ENCODE measurements at places on chromosomes 12 and 14.

GRCh38 chr12:52953181-52953841 is 4.4 kb downstream of the KRT18 start:
- no peak for DNase-seq

GRCh38 chr12:26226629-26227360 is 31.4 kb downstream of the SSPN start:
- DNase-seq, result no peak

DNA sequence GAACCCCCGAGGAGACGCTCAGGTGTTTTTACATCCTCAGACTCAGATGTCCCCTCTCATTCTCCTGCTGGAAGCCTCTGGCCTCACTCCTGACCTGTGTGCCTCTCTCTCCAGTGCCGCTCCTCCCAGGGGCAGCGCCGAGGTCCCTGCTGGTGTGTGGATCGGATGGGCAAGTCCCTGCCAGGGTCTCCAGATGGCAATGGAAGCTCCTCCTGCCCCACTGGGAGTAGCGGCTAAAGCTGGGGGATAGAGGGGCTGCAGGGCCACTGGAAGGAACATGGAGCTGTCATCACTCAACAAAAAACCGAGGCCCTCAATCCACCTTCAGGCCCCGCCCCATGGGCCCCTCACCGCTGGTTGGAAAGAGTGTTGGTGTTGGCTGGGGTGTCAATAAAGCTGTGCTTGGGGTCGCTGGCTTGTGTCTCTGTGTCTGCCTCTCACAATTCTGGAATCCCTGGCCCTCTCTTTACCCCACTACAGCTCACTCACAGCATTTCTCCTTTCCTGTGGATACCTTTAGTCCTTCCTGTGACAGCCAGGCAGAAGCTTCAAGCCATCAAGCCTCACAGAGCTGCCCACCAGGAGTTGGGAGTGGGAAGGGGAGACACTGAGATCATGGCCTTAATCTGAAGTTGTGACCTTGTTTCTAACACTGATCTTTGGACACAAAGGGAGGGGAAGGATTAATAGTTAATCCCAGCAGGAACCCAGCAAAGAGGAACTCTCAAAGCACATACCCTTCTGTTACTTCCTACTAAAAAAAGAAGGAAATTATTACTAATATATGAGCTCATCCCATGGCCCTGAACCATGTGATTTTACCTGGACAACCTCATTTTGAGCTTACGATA is 1.1 kb upstream of the SOAT2 start:
- no peak for DNase-seq

DNA sequence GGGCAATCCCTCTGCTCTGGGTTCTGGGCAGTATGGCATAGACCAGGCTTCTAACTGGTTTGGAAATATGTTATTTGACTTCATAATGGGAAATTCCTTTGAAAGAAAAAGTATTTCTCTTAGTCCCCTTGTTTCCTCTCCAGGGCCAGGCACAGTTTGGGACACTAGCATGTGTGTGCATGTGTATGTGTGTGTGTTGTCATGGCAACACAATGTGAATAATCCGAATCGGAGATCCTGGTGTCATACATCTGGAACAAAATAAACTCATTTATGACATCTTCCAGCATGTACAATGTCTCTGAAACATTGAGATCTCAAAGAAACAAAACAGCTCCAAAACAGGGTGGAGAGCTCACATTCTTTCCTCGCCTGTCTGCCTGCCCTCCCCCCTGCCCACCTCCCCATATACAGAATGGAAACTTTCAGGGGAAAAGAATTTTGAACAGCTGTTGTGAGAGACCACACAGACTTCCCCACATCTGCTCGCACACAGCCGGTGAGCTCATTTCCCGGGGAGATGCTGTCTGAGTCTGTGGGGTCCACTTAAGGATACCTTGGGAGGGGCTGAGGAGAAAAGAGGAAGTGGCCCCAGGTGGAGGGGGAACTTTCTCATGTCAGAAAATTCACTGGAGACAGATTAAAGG is 55.5 kb upstream of the PARP11 start:
- no peak for DNase-seq

- DNase-seq, result no peak
Observed at GRCh38 chr14:98501836-98502235, 770.2 kb downstream of the BCL11B start.

DNA sequence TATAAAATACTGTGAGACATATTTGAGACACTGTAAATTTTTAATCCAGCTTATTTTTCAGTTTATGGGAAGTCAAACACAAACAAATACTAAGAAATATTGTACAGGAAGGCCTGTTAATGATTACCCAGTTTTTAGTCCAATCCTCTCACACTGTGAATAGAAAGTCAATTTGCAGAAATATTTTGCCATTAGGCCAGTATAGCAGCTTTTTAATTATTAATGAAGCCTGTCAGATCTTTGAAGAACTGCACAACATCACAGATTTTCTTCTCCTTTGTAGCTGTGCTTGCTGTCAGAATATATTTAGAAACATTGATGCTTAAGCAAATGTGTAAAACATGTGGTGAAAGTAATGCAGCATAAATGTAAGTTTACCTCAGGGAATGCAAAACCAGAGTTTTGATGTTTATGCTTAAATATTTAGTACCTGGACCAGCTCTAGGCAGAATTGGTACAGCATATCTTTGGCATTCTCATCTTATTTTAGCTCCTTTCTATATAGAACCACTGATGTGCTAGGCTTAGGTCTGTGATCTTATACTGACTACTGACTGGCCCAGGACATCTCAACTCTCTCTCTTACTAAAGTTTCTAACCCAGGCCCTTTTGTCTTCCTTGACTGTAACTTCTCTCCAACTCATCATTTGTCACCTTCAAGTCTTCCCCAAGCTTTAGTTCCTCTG is 230.8 kb upstream of the NAV3 start:
- no peak for DNase-seq

DNA sequence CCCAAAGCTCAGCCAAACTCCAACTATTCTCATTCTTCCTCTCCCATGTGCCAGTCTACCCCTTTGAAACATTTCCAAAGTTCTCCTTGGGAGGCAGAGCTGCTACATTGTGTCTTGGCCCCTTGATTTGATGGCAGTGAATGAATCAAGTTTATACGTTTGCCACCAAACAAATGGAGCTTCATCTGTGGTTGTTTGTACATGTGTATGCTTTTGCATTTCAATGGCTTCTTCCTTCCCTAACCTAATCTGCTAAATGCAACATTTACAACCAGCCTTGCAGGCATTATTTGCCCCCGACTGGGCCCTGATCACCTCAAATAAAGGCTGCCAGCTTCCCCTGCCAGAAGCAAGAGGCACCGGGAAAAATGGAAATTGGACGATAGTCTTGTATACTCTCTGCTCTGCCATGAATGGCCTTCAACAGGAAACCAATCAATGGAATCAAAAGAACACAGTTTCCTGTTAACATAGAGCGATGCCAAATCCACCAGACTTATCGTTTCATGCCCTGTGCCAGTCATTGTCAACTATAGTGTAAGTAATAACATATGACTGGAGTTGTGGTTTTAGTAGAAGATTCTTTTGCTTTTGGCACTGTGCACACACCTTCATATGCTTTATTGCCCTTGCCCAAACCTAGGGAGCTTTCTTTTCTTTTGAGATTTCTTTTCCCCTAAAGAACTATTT is 97.8 kb downstream of the TMEM30B start:
- DNase-seq, result no peak

DNA sequence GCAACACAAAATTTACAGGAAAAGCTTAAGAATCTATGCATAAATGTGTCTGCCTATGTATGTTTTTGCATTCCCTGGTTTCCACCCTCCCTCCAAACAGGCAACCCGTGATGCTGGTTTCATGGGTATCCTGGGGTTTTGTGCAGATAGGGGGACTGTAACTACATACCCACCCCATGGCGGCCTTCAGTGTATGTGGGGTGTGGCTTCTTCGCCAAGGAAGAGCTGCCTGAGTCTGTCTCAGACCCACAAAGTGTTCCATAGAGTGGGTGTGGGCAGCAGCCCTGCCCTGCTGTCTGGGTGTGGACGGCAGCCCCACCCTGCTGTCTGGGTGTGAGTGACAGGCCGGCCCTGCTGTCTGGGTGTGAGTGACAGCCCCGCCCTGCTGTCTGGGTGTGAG is 174.8 kb downstream of the ADGRD1 start:
- no peak for DNase-seq

DNA sequence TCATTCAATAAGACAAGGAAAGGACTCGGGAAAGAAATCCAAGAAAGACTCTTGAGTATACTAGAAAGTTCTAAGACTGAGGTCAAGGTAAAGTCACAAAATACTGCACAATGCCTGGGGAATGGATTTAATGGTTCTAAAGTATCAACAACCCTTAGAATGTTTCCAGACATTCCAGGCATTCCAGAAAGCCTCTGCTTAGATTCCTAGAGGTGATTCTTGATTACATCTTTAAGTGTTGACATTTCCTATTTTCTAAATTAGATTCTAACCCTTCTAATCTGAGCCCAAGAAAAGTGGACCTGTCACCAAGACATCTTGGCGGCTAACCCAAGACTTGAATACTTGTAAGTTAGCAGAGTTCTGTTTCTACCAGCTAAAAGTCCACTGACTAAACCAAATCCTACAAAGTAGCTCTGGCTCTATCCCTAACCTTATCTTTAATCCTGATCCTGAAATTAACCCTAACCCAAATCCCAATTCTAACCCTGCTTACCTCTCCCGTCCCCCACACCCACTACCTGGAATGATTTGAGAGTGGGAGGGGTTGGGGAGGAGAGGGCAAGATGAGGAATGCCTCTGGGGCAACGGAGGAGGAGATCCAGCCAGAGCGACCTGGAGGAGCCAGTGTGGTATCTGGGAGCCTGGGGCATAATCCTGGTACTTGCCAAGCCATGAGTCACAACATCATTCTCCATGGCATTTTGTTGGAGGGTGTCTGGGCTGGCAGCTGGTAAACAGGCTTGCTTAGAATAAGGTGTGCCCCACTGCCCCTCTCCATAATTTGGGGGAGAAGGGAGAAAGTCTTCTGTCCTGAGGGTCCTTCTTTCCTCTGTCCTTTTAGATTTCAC is 93.4 kb upstream of the HOXC13 start:
- DNase-seq, result no peak

GRCh38 chr12:43099691-43100163 is 452.3 kb downstream of the ADAMTS20 start:
- no peak for DNase-seq

DNA sequence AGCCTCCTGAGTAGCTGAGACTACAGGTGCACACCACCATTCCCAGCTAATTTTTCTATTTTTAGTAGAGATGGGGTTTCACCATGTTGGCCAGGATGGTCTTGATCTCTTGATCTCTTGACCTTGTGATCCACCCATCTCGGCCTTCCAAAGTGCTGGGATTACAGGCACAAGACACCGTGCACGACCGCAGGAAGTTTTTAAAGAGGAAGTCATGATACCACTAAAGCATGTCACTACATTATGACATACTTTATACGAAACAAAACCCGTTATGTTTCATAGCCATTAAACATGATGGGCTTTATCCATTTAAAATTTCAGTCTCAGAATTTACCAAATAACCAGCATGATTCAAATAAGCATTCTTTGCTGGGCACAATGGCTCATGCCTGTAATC is 83.8 kb upstream of the DUSP6 start:
- no peak for DNase-seq

GRCh38 chr14:104359301-104359968 is 220.1 kb upstream of the C14orf180 start:
- no peak for DNase-seq

GRCh38 chr14:37707716-37708115 is 112.3 kb downstream of the TTC6 start:
- DNase-seq, result no peak

DNA sequence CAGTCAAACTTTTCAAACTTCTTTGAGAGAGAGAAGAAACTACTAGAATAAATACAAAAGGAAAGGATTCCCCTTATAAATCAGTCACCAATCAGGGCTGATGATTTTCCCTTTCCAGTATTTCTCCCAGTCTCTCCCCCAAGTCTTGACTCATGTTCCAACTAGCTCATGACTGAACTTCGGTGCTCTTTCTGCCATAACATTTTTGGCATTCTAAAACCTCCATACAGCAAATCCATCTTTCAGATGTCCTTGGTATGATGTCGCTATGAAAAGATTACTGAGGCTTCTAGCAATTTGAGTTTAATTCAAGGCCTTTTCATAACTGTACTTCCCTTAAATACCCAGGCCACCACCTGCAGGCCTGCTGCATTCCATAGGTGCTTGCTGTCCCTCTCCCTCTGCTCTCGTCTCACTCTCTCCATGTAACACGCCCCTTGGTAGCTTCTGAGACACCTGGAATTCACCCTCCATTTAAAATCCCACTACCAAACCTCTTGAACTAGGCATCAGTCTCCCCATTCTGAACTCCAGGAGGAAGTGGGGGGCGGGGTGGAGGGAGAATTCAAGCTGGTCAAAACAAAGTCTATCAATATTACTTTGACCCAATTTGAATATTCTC is 2.4 kb downstream of the PRKD1 start:
- DNase-seq, result no peak

GRCh38 chr14:89866458-89866857 is 88.1 kb downstream of the EFCAB11 start:
- no peak for DNase-seq

- DNase-seq, result no peak
Observed at GRCh38 chr12:29148596-29148910, 525 bp upstream of the FAR2 start.

DNA sequence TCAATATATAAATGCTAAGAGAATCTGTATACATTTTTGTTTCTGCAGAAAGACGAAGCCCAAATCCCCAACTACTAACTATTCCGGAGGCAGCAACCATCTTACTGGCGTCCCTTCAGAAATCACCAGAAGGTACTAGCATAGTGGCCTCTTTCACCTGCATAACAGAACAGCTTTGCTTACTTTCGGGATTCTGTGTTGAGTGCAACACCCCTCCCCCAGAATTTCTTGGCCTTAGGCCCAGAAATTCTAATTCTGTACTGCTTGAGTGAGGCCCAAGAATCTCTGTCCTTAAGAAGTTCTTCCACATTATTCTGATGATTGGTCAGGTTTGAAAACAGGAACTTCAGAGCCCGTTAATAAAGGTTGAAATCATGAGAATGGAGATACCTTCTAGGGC is 2.9 kb downstream of the SPX start:
- no peak for DNase-seq

GRCh38 chr12:81080431-81080983 is 2.6 kb downstream of the ACSS3 start:
- no peak for DNase-seq

DNA sequence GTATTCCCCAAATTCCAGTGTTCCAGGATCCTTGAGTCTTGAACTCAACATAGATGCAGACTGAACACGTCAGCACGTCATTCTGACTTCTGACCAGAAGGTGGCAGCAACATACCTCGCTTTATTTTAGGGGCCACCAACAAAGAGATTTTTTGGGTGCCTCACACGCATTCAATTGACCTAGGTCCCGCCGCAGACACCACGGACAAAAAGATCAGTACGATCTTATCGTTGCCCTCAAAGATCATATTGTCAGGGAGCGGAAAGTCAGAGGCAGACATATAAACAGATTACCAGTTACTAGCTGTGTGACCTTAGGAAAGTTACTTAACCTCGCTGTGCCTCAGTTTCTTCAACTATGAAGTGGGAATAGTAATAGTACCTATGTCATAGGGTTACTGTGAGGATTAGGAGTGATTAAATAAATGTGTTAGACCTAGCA is 6.5 kb upstream of the PRPH start:
- DNase-seq, result no peak

All from stimulated activated CD8-positive, alpha-beta memory T cell treated with anti-CD3 and anti-CD28 coated beads, Interleukin-7, amount 100 ng/mL, for 48 hours (primary cell).